ENCODE measurements at places on chromosomes 3 and 15.
A peak's percentile ranks its signal among the peaks of the same experiment; 100 is the strongest.

- no peak for DNase-seq
Measured at GRCh38 chr15:41948490-41948889, 23.9 kb downstream of the EHD4 start.

DNA sequence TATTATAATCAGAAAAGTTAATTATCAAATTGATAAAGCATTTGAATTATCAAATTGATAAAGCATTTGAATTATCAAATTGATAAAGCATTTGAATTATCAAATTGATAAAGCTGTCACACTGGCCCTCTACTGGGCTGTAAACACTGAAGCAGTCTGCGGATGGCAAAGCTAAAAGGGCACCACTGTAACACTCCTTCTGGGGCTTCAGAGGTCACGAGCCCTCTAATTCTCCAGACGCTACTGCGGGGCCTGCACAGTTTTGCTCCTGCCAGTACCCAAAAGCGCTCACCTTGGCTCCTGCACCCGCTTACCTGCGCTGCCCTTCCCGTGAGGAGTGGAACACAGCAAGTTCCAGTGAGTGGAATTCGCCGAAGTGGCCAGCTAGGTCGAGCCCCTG is 409.0 kb upstream of the KCNMB2 start:
- no peak for DNase-seq

GRCh38 chr3:57654267-57654666 is 38.6 kb downstream of the DENND6A start:
- DNase-seq: no peak

DNA sequence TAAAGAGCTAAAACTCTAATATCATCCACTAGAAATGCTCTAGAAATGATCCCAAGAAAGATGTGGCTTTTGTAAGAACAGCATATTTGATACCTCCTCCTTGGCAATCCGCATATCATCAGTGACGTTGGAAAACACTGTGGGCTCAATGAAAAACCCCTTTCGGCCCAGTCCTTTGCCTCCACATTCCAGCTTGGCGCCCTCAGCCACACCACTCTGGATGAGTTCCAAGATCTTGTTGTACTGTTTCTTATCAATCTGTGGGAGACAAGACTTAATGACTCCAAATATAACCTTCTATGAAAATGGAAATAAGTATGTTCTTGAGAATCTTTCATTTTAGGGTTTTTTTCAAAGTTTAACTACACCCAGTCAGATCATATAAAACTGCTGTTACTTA is 103.6 kb downstream of the ALDH1A2 start:
- no peak for DNase-seq

DNA sequence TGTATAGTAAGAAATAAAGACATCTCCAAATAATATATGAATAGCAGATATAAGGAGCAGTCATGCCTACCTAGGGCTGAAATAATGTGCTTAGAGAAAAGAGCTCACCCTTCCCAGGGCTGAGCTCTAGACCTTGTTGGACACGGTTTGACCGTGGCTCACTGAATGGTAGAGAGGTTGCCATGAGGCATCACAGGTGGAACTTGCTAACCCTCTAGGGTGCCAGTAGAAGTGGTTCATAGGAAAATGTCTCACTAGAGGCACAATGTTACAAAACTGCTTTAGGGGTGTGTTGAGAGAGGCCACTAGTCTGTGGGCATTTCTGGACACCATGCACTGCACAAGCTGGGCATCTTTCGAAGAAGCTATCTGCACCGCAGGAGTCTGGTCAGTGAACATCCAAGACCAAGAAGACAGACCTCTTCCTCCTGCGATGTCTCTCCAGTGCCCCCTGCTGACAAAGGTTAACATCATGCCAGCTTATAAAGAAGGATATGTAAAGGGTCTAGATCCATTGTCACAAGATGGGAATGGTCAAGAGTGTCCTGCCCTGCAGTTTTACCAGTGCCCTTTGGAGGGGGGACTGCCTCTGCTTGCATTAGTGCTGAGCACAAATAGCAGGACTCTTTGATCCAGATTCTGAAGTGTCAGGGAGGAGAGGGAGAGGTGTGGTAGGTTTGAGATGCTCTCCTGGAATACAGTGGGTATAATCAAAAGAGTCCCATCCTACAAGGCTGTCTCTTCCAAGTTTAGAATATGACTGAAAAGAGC is 266.8 kb downstream of the ZNF385D start:
- DNase-seq: peak; percentile 53

GRCh38 chr15:44183363-44183762 is 11.7 kb downstream of the FRMD5 start:
- DNase-seq: no peak

DNA sequence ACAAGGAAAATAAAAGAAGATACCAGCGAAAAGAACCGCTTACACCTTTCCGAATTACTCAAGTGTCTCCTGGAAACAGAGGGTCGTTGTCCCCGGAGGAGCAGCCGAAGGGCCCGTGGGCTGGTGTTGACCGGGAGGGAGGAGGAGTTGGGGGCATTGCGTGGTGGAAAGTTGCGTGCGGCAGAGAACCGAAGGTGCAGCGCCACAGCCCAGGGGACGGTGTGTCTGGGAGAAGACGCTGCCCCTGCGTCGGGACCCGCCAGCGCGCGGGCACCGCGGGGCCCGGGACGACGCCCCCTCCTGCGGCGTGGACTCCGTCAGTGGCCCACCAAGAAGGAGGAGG is 325 bp downstream of the ALCAM start:
- peak; percentile 60 for DNase-seq

Measured in small intestine (tissue), 16 donors.